Activated CD8-positive, alpha-beta T cell treated with anti-CD3 and anti-CD28 coated beads, Interleukin-2, amount 10 ng/mL, durations not matched to agents 7 days and 5 days (primary cell): ENCODE measurements at places on chromosomes 16 and 17. TPM values are rescaled to one million over a fixed set of nuclear protein-coding genes. Genes with fewer than 3 reads are reported as not detected.

Gene GCGR
- total RNA-seq = not detected

Gene NUFIP2
- 64.5 TPM for total RNA-seq

Gene MEIOB
- not detected for total RNA-seq

Gene WSB1
- 118 TPM for total RNA-seq

Gene TNFRSF13B
- not detected for total RNA-seq

Gene CCL15
- total RNA-seq = not detected

Gene SRCAP
- total RNA-seq = 76.0 TPM

Gene IGFBP4
- total RNA-seq = 28.7 TPM
